ENCODE measurements at places on chromosomes 7 and 10. TPM values are rescaled to one million over a fixed set of nuclear protein-coding genes. Genes with fewer than 3 reads are reported as not detected.

SFTPA1 gene
- 11,086 TPM for total RNA-seq

AOAH gene
- 28.2 TPM for total RNA-seq

KLF14 gene
- total RNA-seq = not detected

TUBB8 gene
- 0.26 TPM for total RNA-seq

- no peak for DNase-seq
- H3K27ac ChIP-seq = no peak overlapping the region
- no peak overlapping the region for H3K4me3 ChIP-seq
- H3K36me3 ChIP-seq = no peaks in the 10 kb centered on the region
These were observed 40.4 kb downstream of the CREB3L2 start for GRCh38 chr7:137961200-137962177.

GRCh38 chr7:139106959-139107358 is 2.6 kb downstream of the ZC3HAV1 start:
- no peaks in the 10 kb centered on the region for H3K36me3 ChIP-seq
- H3K4me3 ChIP-seq = peak overlapping the region; percentile 92
- no peaks in the 10 kb centered on the region for H3K27me3 ChIP-seq
- peaks cover 68% of the 10 kb centered on the region for H3K4me1 ChIP-seq
- peak overlapping the region; percentile 99 for H3K27ac ChIP-seq

GRCh38 chr7:2738766-2739549 is 51.0 kb downstream of the AMZ1 start:
- H3K4me1 ChIP-seq = peaks cover 47% of the 10 kb centered on the region
- DNase-seq = no peak
- H3K27me3 ChIP-seq = no peaks in the 10 kb centered on the region
- no peak overlapping the region for H3K4me3 ChIP-seq
- H3K27ac ChIP-seq = no peak overlapping the region

DNA sequence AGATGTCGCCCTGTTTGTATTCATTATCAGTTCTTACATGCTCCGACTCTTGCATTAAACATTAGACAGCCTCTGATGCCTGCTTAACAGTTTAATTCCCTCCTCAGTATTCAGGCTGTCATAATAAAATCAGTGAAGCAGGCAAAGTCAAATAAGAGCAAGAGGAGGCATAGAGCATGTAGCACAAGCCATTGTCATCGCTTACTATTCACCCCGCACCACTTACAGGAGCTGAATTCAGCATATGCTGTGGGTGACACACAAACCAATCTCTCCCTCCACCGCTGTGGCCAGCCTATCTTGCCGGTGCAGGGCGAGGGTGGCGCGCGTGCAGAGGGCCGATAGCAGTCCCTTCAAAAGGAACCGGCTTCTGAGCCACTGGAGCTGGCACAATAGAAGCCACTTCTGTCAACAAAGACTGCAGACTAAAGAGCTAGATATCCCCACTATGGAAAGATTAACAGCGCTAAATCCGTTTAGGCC is 433.2 kb upstream of the MGMT start:
- H3K4me3 ChIP-seq = no peak overlapping the region
- DNase-seq = no peak
- peaks cover 88% of the 10 kb centered on the region for H3K27me3 ChIP-seq
- no peaks in the 10 kb centered on the region for H3K36me3 ChIP-seq
- H3K4me1 ChIP-seq = no peaks in the 10 kb centered on the region

GRCh38 chr10:85598646-85599045 is 767.9 kb downstream of the GRID1 start:
- H3K27ac ChIP-seq = no peak overlapping the region
- no peaks in the 10 kb centered on the region for H3K4me1 ChIP-seq

DNA sequence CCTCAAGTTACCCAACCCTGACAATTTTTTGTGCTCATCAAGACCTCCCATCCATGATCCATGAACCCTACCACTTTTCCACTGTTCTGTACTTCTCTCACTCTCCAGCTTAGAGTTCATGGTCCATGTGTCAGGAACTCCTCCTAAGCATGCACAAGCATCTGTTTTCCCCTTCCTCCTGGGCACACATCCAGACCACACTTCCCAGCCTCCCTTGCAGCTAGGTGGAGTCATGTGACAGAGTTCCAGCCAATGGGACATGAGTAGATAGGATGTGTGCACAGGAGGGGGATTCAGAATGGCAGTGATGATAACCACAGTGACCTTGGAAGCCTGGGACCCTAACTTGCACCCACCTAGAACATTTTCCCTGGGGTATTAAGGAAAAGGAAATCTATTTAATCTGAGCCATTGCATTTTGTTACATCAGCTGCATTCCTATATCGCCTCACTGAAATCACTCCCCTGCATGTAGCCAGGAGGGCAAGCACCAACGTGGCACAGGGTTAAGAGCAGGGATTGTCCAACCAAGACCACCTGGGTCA is 9.6 kb upstream of the FRMPD2 start:
- no peaks in the 10 kb centered on the region for H3K27me3 ChIP-seq
- no peaks in the 10 kb centered on the region for H3K4me1 ChIP-seq
- no peak overlapping the region for H3K27ac ChIP-seq
- DNase-seq = no peak

GRCh38 chr7:122056977-122057376 is 87.1 kb downstream of the AASS start:
- H3K27ac ChIP-seq = no peak overlapping the region
- no peak for DNase-seq
- no peaks in the 10 kb centered on the region for H3K36me3 ChIP-seq
- H3K4me1 ChIP-seq = no peaks in the 10 kb centered on the region

- H3K27me3 ChIP-seq = no peaks in the 10 kb centered on the region
- H3K4me3 ChIP-seq = no peak overlapping the region
- no peaks in the 10 kb centered on the region for H3K36me3 ChIP-seq
- H3K4me1 ChIP-seq = no peaks in the 10 kb centered on the region
- DNase-seq = peak; percentile 11
These were observed 273.3 kb upstream of the LRGUK start for GRCh38 chr7:133853706-133854276.

GRCh38 chr7:46282155-46282554 is 361.1 kb upstream of the IGFBP3 start:
- no peaks in the 10 kb centered on the region for H3K27me3 ChIP-seq
- no peaks in the 10 kb centered on the region for H3K4me1 ChIP-seq
- no peaks in the 10 kb centered on the region for H3K36me3 ChIP-seq
- no peak for DNase-seq

- no peak for DNase-seq
- H3K4me1 ChIP-seq = no peaks in the 10 kb centered on the region
- no peak overlapping the region for H3K27ac ChIP-seq
- H3K36me3 ChIP-seq = no peaks in the 10 kb centered on the region
- H3K4me3 ChIP-seq = no peak overlapping the region
These were observed 10.9 kb upstream of the KCNMA1 start for GRCh38 chr10:77648472-77648871.

All from left lung (tissue), 14 donors.